Stimulated activated CD4-positive, alpha-beta T cell treated with anti-CD3 and anti-CD28 coated beads, Interleukin-12 subunit alpha, Interleukin-12 subunit beta, amount 100 ng/mL, for 48 hours (primary cell): ENCODE measurements at places on chromosomes 2 and 18.

DNA sequence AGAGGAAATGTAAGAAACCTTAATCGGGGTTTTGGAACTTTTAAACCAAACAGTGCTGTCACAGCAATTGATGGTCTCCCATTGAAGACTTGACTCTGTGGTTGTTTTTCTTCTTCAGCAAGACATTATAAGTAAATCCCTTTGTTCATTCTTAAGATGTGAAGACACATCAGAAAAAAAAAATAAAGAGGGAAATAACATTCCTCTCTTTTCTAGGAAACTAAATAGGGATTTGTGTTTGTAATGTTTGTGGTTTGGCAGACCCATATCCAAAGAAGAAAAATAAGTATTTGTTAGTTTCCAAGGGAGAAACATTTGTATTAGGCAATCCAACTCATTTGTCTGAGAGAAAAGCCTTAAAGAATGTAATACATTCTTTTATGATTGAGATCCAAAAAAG lies 359.9 kb downstream of the DSC3 start:
- no peak for DNase-seq

GRCh38 chr18:36613810-36614209 lies 215.0 kb downstream of the TPGS2 start:
- no peak for DNase-seq

- DNase-seq, result no peak
Measured at GRCh38 chr2:47016172-47016913, 100.7 kb upstream of the MCFD2 start.

GRCh38 chr18:13438507-13439056 lies 220.0 kb downstream of the LDLRAD4 start:
- no peak for DNase-seq

DNA sequence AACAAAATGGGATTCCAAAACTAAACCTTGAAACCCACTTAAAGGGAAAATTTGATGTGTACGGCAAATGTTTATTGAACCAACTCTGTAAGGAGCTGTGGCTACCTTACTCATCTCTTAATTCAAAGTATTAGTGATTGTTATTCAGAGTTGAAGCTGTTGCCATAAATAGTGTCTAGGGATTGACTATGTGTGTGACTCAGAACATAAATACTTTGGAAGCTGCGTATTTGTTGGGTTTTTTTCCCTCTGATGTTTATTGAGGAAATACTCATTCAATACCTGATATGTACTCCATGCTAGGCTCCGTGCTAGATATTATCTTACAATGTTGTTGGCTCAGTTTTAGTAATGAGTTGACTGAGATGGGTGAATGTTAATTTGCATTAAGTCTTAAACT lies 90.4 kb downstream of the PTRHD1 start:
- DNase-seq, result no peak

GRCh38 chr2:111624411-111625156 lies 259.4 kb downstream of the ANAPC1 start:
- no peak for DNase-seq

- no peak for DNase-seq
Measured at GRCh38 chr2:157559061-157559460, 69.6 kb downstream of the ACVR1C start.

DNA sequence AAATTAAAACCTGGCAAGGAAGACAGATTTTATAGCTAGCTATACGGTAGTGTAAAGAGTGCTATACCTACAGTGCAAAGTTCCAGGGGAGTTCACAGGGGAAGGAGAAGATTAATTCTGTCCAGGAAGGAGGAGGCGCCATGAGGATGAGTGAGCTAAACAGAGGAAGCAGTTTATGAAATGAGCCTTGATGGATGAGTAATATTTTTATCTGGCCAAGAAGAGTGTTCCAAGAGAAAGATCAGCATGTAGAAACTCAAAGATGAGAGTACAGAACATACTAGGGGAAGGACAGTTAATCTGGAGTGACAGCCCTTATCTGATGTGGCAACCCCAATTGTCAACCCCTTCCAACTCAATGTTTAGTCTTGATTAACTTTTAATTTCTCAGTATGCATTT lies 54.8 kb downstream of the CDH20 start:
- DNase-seq, result no peak

GRCh38 chr18:74942319-74942910 lies 266.5 kb downstream of the PTGR3 start:
- DNase-seq, result no peak

DNA sequence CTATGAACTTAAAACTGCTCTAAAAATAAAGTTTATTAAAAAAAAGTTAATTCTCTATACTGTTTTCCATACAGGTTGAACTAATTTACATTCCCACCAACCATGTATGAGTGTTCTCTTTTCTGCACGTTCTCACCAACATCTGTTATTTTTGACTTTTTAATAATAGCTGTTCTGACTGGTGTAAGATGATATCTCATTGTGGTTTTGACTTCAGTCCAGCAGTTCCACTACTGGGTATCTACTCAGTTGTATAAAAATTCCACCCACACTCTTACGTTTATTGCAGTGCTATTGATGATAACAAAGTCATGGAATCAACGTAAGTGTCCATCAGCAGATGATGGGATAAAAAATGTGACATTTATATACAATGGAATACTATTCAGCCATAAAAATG lies 33.7 kb downstream of the SPAG16 start:
- no peak for DNase-seq

DNA sequence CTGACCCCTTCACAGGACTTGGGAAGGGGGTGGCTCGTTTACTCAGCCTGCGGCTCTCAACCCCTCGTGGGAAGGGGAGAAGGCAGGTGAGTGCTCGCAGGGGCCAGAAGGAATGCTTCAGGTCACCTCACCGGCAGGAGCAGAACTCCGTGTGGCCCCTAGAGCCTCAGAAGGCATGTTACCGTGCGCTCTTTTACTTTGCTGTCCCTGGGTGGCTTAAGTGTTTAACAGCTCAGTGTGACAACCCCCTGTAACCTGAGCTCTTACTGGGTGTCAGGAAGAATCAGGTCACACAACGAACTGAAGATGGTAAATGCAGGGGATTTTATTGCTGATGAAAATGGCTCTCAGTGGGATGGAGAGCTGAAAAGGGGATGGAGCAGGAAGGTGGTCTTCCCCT lies 1235.4 kb downstream of the LRP1B start:
- DNase-seq, result no peak

GRCh38 chr2:139079311-139079710 lies 299.1 kb upstream of the NXPH2 start:
- DNase-seq, result no peak

DNA sequence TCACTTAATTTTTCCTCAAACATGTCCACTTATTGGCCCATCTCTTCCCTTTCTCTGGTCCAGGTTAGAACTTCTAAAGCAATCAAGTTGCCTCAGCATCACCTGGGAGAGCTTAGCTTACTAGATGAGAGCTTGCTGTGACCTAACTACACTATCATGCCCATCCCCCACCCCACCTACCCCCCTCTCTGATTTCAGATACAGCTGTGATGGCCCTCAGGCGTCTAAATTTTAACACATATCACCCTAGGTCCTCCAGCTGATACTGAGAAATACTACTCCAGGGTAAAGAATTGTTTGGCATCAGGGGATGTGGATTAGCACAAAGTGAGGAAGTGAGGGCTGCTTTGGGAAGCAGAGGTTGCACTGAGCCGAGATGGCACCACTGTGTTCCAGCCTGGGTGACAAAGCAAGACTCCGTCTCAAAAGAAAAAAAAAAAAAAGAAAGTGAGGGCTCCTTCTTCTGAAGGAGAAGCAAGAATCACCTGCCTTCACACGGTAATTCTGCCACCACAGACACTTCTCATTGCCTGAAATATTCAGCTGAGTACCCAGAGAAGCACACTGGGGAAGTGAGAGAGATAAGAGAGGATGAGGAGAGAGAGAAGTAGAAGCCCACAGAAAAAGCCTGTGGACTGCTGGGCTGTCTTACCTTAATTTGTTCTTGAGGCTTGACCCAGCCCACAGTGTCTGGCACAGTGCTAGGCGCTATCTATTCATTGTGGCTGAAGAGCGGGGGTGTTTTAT lies 263.4 kb downstream of the ASXL3 start:
- no peak for DNase-seq

- no peak for DNase-seq
Measured at GRCh38 chr2:54457323-54458023, 1.3 kb downstream of the SPTBN1 start.

DNA sequence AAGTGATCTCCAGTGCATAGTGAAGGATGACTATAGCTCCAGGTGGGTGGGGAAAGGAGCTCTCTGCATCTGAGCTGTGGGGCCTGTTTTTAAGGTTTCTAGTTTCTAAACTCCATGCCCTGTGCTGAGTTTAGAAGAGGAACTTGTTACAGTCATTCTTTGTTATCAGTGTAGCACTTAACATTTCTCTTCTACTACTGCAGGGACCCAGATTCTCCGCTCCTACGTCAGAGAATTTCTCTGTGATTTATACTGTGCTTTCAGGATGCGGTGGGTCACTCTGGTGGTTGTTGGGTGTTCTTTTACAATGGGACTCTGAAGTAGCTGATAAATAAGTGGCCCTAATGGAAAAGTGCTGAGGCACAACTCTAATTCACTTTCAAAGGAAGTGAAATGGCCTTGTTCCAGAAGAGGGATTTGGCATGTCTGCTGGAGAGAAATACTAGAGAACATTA lies 122.0 kb downstream of the WDSUB1 start:
- no peak for DNase-seq

- DNase-seq, result no peak
Measured at GRCh38 chr2:128754246-128754724, 435.6 kb upstream of the HS6ST1 start.

DNA sequence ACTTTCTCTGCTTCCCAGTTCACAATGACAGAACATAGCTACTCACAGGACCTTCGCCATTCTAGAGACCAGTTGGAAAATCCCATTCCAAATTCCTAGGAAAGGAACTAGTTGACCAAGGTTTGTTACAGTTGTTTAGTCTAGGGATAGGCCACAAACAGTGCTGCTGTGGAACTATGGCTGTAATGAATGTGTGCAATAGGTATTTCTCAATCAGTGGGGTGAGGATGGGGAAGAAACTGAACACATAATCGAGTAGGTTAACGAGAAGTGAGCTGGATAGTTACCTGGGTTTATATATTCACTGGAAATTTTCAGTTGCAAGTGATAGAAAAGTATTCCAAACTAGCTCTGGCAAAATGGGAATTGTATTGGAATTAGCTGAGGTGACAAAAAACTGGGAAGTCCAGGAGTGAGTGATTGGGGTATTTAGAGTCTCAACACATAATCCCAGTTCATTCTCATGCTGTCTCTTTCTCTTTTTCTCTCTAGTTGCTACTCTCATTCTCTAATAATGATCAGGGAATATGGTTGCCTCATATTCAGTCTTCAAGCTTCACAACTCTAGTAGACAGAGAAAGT lies 18.2 kb upstream of the HMSD start:
- DNase-seq, result no peak

DNA sequence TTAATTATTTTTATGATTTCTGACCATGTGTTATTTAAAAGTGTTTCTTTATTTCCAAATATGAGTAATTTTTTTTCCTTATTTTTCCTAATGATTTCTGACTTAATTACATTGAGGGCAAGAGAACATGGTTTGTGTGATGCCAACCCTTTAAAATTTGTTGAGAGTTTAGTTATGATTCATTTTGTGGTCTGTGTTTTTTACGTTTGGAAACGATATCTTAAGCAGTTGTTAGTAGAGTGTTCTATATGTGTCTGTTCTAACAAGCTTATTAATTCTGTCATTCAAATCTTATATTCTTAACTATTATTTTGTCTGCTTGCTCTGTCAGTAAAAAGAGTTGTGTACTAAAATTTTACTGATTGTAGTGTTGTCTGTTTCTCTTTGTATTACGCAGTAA lies 15.0 kb downstream of the NAB1 start:
- DNase-seq, result no peak
